NB4 (cell line): ENCODE measurements at places on chromosomes 4 and X.

DNA sequence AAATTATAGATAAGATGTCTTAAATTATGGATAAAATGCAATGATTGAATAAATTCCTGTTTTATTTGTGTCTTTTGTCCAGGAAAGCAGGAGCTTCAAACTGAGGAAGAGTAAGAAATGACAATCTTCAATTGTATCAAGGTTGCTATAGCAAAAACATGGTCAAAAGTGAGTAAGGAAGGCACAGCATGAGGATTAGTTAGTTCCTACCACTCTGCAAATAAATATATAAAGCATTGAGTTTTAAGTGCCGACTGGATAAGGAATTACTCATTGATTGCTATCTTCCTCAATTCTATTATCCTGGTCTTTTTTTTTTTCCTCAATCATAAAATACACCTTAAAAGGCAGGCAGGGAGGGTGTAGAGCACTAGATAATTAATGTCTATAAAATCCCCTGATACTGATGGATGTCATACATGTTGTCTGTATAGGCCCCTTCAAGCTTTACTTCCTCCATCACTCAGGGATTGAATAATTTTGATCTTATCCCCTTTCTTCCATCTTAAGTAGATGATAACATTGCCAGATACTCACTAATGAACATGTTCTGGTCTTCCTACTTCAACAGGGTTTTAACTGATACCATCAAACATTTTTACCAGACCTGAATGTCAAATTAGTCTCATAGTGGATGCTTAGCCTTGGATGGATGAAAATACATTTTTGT, 86.6 kb downstream of the MID1 start:
- DNase-seq: no peak

- no peak for DNase-seq
Observed at GRCh38 chrX:5976332-5976731, 252.3 kb downstream of the NLGN4X start.

DNA sequence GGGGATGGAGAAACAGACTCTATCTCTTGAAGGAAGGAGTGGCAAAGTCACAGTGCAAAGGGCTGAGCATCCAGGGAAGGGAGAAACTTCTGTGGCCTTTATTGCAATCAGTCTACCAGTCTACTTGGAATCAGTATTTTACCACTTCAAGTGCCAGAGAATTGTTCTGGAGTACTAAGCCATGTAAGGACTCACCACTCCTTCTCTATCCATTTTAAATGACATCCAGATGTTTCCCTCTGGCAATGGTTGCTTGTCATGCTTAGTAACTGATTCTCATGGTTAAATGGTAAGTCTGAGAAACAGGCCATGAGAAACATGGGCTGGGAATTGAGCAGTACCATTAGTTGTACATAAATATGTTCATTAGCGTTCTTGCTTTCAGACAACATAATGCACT, 21.1 kb upstream of the SMIM10 start:
- DNase-seq: no peak

DNA sequence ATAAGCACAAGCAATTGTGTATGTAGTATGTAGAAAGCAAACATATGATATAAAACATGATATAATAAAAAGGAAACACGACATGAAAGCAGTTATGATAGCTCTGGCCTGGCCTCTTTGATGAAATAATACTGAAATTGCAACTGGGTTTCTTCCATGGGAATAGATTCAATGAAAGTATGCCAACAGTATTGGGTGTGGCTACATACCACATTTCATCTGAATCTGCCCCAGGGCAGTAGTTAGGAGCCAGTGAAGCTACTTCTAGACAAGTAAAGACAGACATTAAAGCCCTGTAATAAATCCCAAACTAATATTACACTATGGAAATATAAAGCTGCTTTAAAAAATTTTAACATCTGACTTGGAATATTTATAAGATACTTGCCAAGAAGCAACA, 207.3 kb downstream of the FBXW7 start:
- no peak for DNase-seq

DNA sequence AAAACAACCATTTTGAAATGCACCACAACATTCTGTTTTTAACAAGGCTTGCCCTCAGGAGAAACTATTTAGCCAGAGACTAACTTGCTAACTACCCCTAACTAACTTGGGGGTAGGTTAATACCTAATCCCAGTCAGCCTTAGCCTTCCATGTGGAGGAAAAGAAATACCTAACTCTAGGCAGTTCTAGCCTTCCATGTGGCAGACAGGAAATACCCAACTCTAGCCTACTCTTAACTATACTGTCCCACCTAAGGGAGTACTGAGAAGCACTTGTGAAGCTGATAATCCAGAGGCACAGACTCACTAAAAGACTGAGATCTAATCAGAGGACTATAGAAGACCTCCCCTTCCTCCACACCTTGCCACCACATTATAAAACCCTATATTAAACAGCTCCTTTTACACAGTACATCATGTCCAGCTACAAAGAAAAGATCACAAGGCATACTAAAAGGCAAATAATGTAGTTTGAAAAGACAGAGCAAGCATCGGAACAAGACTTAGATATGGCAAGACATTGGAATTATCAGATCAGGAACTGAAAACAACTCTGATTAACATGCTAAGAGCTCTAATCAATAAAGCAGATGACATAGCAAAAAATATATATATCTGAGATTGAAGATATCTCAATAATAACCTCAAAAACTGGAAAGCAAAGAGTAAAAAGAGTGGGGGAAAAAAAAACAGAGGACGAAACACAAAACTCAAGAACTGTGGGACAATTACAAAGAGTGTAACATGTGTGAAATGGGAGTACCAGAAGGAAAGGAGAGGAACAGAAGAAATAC, 52.2 kb downstream of the FRYL start:
- no peak for DNase-seq
